ENCODE measurements at places on chromosomes 12 and 14.

GRCh38 chr12:100986595-100987547 is 192.3 kb downstream of the ANO4 start:
- DNase-seq, result no peak

DNA sequence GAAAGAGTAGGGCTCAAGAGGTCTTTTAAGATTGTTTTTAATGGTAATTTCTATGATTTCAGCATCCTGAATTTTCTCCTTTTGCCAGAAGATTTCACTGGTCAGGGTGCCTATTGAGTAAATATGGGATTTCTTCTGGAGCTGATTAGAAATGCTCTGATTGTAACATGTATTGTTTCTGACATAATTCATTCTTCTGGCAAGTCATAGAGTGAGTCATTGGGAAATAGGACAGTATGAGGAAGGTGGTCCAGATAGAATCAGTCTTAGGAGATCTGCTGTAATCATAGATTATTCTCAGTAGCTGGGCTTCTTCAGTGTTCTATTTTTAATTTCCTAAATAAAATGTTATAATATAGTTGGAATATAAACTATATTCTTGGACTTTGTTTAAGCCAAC is 182.0 kb upstream of the NAV3 start:
- no peak for DNase-seq

DNA sequence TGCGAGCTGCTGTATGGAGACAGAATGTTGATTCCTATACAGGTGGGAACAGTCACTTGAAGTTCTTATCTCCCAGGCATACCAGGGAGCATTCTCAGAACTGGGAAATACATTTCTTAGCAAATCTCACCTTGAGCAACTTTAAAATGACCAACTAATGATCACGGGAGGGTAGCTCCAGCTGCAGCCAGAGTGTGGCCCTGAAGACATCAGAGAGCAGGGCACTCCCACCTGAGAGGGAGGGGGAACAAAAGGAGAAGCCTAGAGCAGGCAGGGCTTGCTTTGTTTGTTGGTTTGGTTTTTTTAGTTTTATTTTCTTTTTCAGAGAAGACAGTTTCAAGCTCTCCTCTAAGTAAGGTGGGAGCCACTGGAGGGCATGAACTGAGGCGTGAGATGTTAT is 101.1 kb downstream of the OTX2 start:
- DNase-seq, result no peak

- no peak for DNase-seq
Measured at GRCh38 chr12:43285159-43285598, 266.8 kb downstream of the ADAMTS20 start.

GRCh38 chr12:18861287-18861858 is 123.5 kb downstream of the CAPZA3 start:
- DNase-seq, result peak; percentile 61

- DNase-seq, result no peak
Measured at GRCh38 chr12:128829861-128830504, 6.2 kb upstream of the SLC15A4 start.

- peak; percentile 79 for DNase-seq
Measured at GRCh38 chr14:24277606-24278321, 6.4 kb upstream of the RABGGTA start.

- no peak for DNase-seq
Measured at GRCh38 chr12:93823616-93824391, 146.6 kb downstream of the CRADD start.

DNA sequence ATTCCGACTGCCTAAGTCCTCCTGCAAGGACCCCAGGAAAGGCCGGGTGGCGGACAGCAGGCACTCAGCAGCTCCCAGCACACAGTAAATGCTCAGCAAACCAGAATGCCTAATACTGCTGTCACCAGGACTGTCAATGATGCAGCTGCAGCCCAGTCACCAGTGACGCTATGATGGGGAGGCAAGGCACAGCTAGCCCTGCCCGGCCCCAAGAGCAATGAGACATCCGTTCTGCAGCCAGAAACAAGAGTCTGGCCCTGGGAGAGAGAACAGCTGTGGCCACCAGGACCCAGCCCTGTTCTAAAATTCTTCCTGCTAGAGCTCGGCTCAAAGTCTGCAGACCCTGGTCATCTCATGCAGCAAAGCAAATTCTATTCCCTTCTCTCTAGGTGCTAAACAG is 69.8 kb downstream of the NCOR2 start:
- DNase-seq, result no peak

DNA sequence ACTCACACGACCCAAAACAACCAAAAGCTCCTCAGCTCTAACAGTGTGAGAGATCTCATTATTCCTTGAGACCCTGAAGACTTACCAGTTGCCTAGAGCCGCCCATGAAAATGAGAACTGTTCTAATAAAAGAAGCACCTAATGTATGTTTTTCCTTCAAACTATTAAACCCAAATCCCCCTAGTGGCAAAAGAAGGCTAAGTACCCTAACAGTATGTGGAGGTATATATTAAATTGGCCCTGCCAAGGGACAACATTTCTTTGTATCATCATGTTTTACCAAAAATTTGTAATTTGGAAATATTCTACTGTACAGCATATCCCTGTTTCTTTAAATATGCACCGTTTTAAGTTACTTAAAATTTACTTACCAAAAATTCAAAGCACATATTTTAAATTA is 38.0 kb upstream of the PPFIA2 start:
- DNase-seq, result peak; percentile 20

DNA sequence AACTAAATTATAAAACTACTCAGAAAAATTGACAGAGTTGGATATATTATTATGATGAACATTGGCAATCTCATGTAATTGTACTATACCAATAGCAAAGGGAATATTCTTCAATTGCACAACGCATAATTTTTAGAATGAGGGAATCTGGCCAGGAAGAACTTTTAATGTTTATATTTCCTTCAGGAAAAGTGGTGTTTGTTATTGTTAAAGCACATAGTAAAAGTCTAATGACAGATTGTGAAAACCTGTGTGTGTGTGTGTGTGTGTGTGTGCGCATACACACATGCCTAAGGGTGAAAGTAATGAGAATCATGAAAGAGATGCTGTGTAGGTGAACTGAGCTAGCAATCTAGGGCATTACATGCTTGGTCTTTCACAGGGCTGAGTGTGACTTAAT is 877.7 kb downstream of the SLC6A15 start:
- DNase-seq, result no peak

- DNase-seq, result peak; percentile 7
Measured at GRCh38 chr12:15757553-15758255, 31.5 kb downstream of the EPS8 start.

DNA sequence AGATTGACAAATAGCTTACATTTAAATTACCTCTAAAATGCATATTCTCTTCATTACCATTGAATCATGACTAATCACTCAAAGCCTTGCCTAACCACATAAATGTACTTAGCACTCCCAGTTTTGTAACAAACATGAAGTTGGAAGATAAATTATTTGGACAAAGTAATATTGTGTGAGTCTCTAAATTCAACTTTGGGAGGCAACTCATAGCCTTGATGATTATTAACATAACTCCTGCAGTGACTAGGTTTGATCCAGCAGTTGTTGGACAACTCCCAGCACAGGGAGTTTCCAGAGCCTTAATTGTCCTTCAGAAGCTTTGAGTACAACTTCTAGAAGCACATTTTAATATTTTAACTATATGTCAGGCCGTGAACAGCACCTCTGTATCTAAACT is 153.4 kb upstream of the PDZRN4 start:
- no peak for DNase-seq

GRCh38 chr14:93869427-93869826 is 57.7 kb upstream of the FAM181A start:
- no peak for DNase-seq

DNA sequence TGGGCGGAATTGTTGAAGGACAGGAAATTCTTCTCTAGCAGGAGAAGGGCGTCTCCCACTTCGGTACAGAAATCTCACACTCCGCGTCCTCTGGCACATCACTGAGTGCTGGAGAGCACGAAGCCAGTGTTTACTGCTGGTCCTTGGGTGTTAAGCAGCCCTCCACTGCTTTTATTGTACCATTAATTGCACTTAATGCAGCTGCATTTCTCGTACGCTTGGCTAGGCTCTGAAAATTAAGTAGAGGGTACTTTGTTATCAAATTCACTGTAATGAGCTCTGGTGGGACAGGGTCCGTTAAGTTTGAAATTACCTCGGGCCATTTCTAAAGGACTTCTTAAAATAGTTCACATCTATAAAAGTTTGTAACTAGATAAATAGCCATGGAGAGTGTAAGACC is 411.2 kb downstream of the NPAS3 start:
- DNase-seq, result no peak

- no peak for DNase-seq
Measured at GRCh38 chr12:110616471-110617115, 2.7 kb downstream of the TCTN1 start.

DNA sequence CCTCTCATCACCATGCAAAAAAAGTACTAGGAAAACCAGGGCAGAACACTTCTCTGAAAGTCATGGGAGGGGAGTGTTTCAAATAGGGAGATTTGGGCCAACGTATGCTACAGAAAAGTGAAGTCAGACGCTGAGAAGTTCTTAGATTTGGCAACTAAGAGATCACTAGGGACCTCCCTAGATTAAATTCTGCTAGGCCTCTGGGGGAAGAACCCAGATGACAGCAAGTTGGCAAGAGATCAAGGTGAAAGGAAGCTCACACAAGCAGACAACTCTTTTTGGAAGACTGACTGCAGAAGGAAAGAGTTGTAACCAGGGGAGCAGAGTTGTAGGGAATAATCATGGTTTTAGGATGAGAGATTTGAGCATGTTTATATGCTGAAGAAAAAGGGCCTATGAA is 20.7 kb downstream of the IQSEC3 start:
- DNase-seq, result no peak

DNA sequence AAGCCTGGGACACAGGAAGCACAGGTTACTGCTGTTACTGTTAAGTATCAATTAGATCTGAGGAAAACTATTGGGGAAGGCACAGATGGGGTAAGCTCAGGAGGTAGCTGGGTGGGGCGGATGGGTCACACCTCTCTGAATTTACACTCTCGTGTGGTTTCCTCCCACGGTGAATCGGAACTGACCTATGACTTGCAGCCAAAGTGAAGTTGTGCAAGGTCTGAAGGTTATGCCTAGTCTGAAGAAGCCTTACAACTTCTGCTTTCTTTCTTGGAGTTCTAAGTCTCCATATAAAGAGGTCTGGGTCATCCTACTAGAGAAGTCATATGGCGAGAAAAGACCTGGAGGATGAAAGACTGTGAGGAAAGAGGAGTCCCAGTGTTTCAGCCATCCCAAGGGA is 25.6 kb upstream of the GPATCH2L start:
- no peak for DNase-seq

GRCh38 chr14:72568296-72568992 is 325.5 kb downstream of the DPF3 start:
- DNase-seq, result no peak

DNA sequence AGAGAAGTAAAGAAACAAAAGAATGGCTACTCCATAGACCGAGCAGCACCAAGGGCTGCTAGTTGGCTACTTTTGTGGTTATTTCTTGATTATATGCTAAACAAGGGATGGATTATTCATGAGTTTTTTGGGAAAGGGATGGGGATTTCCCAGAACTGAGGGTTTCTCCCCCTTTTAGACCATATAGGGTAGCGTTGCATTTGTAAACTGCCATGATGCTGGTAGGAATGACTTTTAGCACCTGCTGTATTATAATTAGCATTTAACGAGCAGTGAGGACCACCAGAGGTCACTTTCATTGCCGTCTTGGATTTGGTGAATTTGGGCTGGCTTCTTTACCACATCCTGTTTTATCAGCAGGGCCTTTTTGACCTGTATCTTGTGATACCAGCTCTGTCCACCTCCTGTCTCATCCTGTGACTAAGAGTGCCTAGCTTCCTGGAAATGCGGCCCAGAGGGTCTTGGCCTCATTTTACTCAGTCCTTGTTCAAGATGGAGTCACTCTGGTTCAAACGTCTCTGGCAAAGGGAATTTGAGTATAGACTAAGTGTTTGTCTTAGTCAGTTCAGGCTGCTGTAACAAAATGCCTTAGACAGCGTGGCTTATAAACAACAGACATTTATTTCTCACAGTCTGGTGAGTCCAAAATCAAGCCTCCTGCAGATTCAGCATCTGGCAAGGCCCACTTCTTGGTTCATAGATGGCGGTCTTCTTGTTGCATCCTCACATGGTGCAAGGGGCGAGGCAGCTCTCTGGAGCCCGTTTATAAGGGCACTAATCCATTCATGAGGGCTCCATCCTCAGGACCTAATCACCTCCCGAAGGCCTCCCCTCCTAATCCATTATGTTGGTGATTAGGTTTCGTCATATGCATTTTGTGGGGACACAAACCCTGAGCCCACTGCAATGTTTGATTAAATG is 348.3 kb upstream of the SFSWAP start:
- DNase-seq, result peak; percentile 65

DNA sequence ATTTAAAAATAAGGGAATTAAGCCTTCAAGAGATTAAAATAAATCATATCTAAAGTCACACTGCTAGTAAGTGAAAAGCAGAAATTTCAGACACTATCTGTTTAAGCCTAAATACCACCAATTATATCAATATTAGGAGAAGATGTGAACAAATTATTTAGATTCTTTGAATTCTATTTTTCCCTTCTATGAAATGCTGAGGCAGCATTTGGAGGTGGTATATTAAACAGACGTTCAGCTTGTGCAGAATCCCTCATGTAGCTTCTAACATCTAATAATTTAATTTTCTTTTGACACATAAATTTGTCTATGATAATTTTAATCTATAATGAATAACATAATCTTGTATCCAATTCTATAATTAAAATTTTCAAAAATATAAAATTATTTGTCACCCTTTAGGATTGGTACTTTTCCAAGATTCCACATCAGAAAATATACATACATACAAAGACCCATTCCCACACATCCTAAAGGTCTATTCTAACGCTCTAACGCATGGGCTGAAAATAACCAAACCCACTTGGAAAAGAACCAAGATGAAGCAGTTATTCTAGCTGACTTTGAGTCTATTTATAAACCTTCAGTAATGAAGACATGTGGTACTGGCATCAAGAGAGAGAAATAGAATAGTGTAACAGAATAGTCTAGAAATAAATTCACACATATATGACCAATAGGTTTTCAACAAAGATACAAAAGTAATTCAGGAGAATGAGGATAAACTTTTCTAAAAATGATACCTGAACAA is 751.8 kb downstream of the GALC start:
- no peak for DNase-seq

DNA sequence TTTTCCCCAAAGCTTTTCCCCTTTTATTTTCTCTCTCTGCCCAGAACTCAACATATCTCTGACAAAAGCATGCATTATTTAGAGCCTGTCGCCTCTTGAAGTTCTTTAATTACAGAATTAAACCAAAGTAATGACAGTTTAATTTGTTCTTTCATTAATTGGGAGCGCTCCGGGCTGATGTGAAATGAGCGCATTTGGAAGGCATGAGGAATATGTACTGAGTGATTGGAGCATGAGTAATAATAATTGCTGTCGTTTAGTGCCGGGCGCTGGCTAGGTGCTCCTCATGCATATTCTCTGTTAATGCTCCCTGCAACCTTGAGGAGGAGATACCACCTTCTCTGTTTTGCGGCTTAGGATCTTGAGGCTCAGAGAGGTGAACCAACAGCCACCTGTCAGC is 120.5 kb downstream of the SLC25A47 start:
- no peak for DNase-seq
